Endothelial cell of umbilical vein (primary cell): ENCODE measurements at places on chromosomes 5 and 9. TPM values are rescaled to one million over a fixed set of nuclear protein-coding genes. Genes with fewer than 3 reads are reported as not detected.

GRCh38 chr9:19493174-19493811 lies 84.5 kb downstream of the ACER2 start:
- peak; percentile 59 for DNase-seq
- no peaks in the 10 kb centered on the region for H3K4me1 ChIP-seq
- H3K36me3 ChIP-seq = no peaks in the 10 kb centered on the region
- H3K4me3 ChIP-seq = no peak overlapping the region
- H3K27me3 ChIP-seq = peaks cover 5% of the 10 kb centered on the region
- no peak overlapping the region for H3K27ac ChIP-seq

DNA sequence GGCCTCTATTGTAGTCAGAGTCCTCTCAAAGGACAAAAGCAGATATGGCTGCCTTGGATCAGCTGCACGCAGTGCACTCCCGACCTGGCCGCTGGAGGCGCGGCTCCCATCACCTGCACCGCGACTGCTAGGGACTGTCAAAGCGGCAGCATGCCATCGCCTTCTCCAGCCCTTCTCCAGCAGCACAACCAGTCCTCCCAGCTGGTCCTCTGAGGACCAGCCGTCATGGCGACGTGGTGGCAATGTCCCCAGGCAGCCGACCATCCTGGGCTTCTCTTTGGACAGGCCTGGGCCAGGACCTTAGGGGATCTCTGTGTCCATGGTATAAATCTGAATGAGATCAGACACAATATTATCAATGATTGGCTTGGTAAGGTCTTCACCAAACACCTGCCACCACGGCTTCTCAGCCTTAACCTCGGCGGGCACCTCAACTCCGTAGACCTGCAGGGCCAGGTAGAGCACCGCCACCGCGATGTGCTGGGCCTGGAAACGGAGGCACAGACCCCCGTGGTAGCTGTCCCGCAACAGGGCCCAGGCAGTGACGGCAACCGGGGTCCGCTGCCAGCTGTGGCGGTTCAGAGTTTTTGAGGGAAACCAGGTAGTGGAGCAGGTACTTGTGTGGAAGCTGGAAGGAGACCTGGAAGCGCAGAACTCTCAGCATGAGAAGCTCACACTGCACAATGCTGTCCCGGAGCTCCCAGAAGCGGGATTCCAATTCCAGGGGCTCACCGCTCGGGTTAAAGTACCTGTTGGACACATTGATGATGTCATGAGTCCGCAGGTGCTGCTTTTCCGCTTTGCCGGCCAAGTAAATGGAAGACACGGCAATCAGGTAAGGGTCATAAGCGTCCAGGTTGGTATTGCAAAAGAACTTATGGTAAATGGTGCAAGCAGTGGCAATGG lies 8.5 kb downstream of the DUSP1 start:
- peaks cover 32% of the 10 kb centered on the region for H3K4me1 ChIP-seq
- no peak overlapping the region for H3K4me3 ChIP-seq
- H3K27ac ChIP-seq = no peak overlapping the region
- H3K27me3 ChIP-seq = no peaks in the 10 kb centered on the region

GRCh38 chr9:26426551-26427131 lies 466.0 kb downstream of the CAAP1 start:
- H3K36me3 ChIP-seq = no peaks in the 10 kb centered on the region
- no peaks in the 10 kb centered on the region for H3K27me3 ChIP-seq
- DNase-seq = no peak

- H3K4me1 ChIP-seq = peaks cover 14% of the 10 kb centered on the region
- H3K27ac ChIP-seq = no peak overlapping the region
- H3K4me3 ChIP-seq = no peak overlapping the region
- H3K36me3 ChIP-seq = no peaks in the 10 kb centered on the region
Observed at GRCh38 chr9:127155314-127155960, 33.0 kb upstream of the ANGPTL2 start.

DNA sequence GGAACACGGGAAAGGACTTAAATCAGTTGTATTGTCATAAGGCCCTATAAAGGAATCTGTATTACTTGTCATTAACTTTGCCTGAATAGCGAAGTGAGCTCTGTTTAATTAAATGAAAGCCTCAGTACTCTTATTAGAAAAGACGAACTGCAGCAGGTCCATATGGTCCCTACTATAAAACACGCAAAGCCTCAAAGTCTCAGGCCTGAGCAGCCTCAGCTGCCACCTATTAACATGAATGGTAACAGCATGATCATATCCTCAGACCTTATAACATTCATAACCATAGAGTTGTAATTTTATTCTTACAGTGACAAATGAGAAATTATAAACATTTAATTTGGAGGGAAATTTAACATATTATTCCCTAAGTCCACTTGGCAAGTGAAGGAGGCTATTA lies 1113.7 kb upstream of the WWC1 start:
- no peak overlapping the region for H3K27ac ChIP-seq
- DNase-seq = no peak
- H3K27me3 ChIP-seq = no peaks in the 10 kb centered on the region
- no peak overlapping the region for H3K4me3 ChIP-seq
- no peaks in the 10 kb centered on the region for H3K4me1 ChIP-seq
- H3K36me3 ChIP-seq = no peaks in the 10 kb centered on the region

GRCh38 chr5:75234251-75234650 lies 2.4 kb downstream of the ANKRD31 start:
- H3K36me3 ChIP-seq = no peaks in the 10 kb centered on the region
- no peak overlapping the region for H3K27ac ChIP-seq
- no peak overlapping the region for H3K4me3 ChIP-seq

ACTL7A gene
- not detected in 2 replicates for total RNA-seq

NAIF1 gene
- 8.2 and 9.7 TPM in 2 replicates for total RNA-seq
